ENCODE measurements at places on chromosomes 2 and 18. TPM values are rescaled to one million over a fixed set of nuclear protein-coding genes. Genes with fewer than 3 reads are reported as not detected.

The LTBP1 gene
- 59.5 TPM for polyA plus RNA-seq

The CAB39 gene
- 69.7 TPM for polyA plus RNA-seq

The MORN2 gene
- polyA plus RNA-seq: 16.1 TPM

The SERPINB13 gene
- polyA plus RNA-seq: 12.3 TPM

The SNTG2 gene
- 0.23 TPM for polyA plus RNA-seq

Measured in muscle of arm (tissue), 14 donors.